ENCODE measurements at places on chromosomes 6 and 20. TPM values are rescaled to one million over a fixed set of nuclear protein-coding genes. Genes with fewer than 3 reads are reported as not detected.

Gene MYT1
- 0.50 TPM for total RNA-seq

Gene OR12D3
- total RNA-seq, result not detected

Gene FAM110A
- total RNA-seq, result 2.2 TPM

Gene MLN
- not detected for total RNA-seq

Gene MEI4
- total RNA-seq, result 0.94 TPM

- no peak for DNase-seq
Observed at GRCh38 chr6:163945808-163946207, 531.3 kb downstream of the QKI start.

DNA sequence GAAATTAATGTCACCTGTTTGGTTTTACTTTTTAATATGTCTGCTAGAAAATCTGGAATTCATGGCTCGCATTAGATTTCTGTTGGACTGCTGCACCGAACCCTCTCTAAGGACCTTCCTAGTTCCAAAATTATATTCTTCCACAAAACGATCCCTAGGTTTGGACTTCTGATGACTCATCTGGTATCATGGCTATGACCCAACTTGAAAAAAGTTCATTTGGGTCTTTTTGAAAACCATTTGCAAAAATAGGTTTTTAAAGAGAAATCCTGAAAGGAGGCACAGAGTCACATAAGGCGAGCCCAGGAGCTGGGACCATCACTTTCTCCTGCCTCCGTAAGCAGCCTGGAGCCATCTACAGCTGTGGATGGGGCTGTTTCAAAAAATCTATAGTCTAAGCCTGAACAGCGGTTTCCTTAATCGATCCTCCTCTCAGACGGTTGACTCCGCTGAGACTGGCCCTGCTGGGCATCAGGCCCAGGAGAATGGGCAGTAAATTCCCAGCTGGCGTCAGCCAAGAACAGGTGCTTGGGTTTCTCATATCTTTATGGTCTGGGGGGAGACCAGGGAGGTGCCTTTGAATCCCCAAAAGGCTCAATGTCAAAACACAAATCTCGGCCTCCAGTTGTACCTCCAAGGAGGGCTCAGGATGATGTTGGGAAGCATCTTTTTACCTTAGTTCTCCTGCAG, 44.6 kb downstream of the SLC24A3 start:
- DNase-seq, result no peak

DNA sequence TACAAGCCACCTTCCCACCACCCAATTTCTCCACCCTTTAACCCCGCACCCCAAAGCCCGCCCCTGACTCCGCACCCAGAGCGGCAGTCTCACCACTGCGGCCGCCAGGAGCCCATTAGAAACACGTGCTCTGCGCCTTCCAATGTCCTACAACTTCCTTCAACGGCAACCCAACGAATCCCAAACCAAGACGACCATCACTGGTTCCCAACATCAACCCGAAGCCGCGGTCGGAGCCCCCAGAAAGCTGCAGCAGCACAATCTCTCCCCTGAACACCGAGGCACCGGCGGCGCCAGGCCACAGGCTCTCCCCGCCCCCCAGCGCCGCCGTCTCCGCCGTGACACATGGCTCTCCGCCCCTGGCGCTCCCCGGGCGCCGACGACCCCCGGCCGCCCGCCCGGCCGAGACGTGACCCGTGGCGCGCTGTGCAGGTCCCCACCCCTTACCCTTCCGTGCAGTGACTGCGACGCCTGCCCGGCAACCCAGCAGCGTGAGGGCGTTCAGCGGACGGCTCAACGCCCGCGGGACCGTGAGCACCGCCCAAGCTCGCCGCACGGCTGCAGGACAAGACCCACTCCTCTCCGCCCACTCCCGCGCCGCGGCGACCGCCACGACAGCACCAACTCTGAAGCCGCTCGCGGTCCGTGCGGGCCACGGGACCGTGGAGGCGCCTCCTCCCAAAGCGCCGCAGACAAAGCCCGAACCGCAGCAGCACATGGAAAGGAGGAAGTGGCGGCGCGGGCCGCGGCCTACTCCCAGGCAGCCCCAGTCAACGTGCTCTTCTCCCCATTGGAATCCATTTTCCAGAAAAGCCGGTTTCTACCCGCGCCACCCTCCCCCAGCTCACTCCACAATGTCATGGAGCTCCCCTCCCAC, 551 bp downstream of the SYNCRIP start:
- DNase-seq, result peak; percentile 78

DNA sequence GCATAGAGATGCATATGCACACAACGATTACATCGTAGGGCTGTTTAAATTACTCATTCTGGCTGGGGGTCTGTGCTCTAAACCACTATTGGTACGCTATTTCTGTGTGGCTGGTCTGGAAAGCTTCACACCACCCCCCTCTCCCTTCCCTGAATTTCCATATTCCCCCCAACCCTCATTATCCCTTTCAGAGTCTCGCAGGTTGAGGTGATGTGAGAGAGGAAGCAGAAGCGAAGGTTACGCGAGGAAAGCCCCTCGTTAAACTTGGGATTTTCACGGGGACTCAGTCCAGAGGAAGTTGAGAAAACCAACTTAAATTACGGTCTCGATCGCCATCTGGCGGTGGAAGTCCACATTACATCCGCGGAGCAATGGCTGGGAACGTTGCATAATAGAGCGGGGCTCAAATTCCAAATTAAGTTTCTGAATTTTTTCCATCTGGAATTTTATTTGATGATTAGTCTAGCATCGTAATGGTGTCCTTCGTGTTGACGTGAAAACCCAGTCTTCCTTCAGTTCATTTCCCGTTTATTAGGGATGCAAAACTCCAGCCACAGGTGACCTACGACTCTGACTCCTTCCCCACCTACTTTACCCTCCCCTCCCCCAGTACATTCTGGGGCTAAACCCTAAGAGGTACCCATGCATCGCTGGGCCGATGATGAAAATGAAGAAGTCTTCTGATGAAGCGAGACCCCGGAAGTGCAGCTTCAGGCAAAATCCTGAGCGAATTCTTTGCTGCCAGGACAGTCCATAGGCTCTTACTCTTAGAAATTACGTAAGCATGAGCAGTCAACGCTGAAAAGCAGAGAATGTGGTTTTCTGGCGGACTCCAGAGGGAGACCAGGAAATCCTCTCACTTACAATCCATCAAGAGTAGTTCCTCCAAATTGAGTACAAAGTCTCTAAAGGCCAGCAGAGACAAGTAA, 19.7 kb downstream of the HLA-DOB start:
- peak; percentile 42 for DNase-seq

- DNase-seq, result no peak
Observed at GRCh38 chr6:112227411-112227810, 27.0 kb downstream of the LAMA4 start.

DNA sequence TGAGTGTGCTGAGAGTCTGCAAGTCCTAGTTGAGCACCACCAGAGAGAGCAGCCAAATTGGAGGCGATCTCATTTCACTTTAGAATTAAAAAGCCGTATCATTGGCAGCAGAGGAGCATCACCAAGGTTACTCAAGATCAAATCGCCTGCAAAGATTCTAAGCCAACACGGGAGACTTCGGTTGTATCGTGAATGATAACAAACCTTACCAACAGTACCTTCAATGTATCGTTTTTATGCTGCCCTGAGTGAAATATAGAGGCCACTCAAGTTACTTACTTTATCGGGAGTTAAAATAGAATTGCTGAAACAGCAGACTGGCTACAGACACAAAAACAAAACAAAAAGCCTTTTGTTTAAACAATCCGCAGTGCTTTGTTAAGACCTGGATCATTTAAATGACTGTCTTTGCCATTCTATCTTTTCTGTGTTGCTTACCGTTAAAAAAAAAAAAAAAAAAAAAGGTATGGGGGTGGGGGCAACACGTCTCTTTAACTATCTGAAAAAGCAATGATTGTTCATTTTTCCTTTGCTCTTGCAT, 14.2 kb downstream of the NHSL1 start:
- DNase-seq, result no peak

DNA sequence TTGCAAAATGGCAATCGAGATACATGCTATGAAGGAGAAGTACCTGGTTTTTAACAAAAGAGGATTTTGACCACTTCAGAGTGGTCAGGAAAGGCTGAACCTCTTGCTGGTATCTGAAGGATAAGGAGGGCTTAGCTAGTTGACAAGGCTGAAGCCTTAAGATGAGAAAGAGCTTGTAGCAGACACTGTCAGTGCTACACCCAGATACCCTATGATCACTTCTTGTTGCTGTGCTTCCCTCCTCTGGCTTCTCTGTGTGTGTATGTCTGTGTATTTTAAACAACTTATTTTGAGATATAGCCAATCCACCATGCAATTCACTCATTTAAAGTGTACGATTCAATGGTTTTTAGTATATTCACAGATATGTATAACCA, 38.9 kb upstream of the TGM2 start:
- DNase-seq, result no peak

DNA sequence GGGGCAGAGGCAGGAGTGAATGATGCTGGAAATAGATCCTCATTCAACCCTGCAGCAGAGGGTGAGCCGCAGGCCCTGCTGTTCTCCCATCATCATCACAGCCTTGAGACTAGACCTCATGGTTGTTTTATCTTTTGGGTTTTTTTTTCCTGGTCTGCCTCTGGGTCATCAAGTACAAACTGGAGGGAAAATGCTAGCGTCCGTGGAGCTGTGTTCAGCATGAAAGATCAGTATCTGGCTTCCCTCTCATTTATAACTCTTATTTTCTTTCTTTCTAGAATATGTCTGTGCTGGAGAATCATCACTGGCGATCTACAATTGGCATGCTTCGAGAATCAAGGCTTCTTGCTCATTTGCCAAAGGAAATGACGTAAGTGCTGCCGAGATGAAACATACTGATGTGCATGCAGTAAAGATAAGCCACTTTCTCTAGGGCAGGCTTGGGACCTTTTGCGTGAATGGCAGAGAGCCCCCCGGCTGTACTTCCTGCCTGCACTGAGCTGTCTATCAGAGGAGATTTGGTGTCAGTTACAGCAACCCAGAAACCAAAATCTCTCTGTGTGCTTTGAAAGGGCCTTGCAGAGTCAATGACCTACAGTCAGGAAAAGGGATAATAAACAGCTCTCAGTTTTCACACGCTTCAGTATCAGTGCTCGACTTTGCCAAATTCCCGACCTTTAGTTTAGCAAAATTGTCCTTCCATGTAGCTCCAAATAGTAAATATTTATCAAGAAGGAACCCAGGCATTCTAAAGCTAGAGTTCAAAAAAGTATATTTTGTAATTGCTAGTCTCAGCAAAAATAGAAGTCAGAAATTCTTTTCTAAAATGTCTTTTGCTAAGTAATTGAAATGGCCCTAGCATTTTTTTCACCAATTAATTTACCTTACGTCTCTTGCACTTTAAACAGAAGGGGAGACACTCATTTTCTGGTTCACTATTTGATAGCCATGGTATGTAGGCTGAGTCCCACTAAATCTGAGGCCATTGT, 76.3 kb downstream of the MTFR2 start:
- DNase-seq, result no peak

- DNase-seq, result no peak
Observed at GRCh38 chr6:145630598-145630997, 104.7 kb downstream of the EPM2A start.

GRCh38 chr6:139124887-139125672, 9.8 kb upstream of the HECA start:
- DNase-seq, result no peak

DNA sequence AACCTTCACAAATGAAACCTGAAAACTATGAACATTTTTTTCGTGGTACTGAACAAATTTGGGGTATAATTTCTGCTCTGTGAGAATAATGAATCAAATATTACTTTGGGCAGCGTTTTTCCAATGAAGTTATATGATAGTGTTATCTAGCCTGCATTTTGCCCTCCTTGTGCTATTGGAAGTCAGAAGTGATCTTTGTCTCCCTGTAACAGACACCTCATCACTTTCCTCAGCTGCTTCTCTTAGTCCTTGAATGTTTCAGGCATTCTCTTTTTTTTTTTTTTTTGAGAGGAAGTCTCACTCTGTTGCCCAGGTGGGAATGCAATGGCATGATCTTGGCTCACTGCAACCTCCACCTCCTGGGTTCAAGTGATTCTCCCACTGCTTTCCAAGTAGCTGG, 10.2 kb downstream of the DDX27 start:
- DNase-seq, result no peak

- no peak for DNase-seq
Observed at GRCh38 chr20:36717657-36718056, 28.2 kb downstream of the NDRG3 start.

DNA sequence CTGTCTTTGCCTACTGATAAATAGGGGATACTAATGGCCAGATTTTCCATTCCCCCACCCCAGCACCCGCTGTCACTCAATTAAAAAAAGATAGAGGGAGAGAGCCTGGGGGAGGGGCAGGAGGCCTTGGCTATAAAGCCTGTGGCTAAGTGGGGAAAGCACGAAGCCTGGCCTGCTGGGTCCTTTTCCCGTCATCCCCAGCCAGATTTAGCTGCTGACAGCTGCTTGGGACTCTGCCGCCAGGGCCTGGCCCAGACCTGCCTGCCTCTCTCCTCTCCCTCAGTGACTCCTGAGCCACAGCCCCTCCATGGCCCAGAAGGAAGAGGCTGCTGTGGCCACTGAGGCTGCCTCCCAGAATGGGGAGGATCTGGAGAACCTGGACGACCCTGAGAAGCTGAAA, at the start of gene APOBEC2:
Gene APOBEC2, plus strand, starts transcription at position 162 of the 400 bp plus-strand sequence. Its CDS starts 146 bp downstream, at position 308.
- DNase-seq, result peak; percentile 66

GRCh38 chr6:134910593-134910935, 39.3 kb downstream of the ALDH8A1 start:
- DNase-seq, result no peak

GRCh38 chr6:152295346-152295745, 341.8 kb downstream of the SYNE1 start:
- no peak for DNase-seq

- DNase-seq, result no peak
Observed at GRCh38 chr6:6131492-6132109, 124.9 kb upstream of the NRN1 start.

DNA sequence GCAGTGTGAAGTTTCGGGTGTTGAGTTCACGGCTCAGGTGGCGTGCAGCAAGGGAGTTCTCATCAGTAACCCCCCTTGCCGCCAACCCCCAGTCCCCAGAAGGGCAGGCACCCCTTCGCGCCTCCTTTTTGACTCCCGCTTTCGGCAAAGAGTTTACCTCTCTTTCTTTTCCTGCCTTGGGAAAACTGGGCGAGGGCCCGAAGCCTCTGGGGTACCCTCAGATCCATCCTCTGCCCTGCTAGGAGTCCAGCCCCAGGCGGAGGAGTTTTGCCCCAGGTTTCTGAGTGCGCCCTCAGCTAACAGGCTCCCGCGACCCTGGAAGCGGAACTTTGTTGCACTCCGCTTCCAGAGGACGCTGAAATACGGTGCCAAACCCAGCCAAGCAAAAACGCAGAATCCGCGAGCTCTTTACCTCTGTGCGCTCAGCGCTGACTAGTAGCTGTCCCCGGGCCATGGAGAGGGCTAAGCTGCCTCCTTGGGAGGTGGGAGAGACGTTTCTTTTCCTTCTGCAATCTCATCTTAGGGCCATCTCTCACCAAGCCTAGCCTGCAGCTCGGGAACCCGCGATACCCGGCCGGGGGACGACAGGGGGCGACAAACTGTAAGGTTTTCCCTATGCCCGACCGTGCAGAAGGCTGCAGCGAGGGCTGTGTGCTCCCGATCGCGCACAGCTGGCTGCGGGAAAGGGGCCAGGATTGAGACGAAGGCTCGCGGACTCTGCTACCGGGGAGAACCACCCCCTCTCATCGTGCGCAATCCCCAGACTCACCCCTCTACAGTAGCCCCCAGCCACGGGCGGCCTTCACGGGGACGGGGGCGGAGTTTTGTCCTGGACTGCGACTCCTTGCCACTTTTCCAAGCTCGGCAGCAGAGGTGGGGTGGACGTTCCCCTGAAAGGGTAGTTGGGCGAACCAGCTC, 2.7 kb upstream of the PAX1 start:
- DNase-seq, result peak; percentile 43
